ENCODE measurements at places on chromosomes 7 and 10.

DNA sequence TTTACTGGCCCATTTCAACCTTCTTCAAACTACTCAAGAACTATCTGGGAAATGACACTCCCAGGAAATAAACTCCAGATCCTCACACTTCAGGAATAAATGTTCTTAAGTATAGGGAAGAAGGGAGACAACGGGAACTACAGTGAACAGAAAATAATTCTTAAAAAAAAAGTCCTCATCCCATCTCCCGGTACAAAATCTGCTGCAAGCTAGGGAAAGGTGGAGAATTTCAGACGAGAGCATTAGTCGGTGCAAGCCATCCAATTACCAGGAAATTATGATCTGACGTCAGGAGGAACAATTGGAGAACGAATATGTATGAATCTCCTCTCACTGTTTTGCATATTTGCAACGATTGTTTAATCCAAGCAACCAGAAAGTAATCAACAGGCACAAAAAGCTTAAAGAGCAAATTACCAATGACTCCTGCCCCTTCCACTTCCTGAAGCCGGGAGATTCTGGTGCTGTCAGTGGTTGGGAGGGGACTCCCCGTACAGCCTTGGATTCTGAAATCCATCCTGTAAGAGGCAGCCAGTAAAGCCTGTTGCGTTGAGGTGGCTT, 15.1 kb upstream of the GATA3 start:
- no peak for DNase-seq

GRCh38 chr7:7843972-7844371, 124.6 kb upstream of the GLCCI1 start:
- DNase-seq = no peak

- no peak for DNase-seq
Measured at GRCh38 chr7:97006055-97006815, 882 bp downstream of the DLX6 start.

DNA sequence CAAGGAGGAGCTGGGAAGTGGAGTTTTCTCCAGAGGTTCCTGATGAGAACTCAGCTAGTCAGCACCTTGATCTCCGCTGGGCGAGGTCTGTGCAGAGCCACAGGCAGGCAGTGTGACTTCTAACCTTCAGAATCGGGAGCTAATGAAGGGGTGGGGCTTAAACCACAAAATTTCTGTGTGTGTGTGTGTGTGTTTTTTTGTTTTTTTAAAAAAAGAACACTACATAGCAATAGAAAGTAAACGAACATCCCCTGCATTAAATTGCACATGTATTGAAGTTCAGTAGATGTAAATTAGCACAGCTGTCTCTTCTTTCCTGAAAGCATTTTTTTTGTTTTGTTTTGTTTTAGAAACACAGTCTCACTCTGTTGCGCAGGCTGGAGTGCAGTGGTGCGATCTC, 46.2 kb downstream of the RBM17 start:
- DNase-seq = peak; percentile 27

GRCh38 chr10:93553482-93554315, 12.8 kb upstream of the FFAR4 start:
- DNase-seq = no peak

GRCh38 chr7:15494711-15495110, 67.1 kb downstream of the AGMO start:
- no peak for DNase-seq

DNA sequence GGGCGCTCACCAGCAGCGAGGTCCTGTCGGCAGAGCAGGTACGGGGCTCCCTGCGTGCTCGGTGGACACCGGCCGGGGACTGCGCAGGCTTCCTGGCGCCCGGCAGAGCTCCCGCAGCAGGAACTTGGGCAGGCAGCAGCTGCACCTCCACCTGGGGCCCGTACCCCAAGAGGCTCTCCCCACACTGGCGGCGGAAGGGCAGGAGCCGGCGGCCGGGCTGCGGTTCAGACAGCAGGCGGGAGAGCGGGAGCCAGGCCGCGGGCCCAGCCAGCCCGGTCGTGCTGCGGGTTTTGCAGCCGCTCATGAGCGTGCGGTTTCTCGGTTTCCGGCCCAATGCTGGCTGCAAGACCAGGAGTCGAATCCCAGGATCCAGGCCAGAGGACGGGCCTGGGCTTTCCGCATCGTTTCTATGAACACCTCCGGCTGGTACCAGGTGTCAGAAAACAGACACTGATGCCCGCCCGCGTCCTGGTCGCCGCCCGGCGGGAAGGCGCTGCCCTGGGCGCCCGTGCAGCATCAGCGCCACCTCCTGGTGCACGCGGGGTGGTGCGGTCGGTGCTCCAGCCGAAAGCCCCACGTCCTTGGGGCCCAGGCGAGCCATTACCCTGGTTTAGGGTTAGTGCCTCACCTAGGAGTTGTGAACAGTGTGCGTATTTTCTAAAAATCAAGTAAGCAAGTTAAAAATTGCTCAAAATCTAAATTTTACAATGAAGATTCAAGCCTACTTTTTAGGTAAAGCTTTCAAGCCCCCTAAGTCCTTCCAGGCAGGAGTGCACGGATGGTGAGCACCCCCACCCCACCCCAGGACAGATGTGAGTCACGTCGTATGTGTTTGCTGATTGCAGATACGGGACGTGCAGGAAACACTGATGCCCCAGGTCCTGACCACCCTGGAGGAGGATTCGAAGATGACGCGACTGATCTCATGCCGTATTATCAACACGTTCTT, 47.4 kb upstream of the PRKAR1B start:
- DNase-seq = peak; percentile 55

GRCh38 chr7:76260171-76260703, 42.2 kb upstream of the HSPB1 start:
- DNase-seq = peak; percentile 37

DNA sequence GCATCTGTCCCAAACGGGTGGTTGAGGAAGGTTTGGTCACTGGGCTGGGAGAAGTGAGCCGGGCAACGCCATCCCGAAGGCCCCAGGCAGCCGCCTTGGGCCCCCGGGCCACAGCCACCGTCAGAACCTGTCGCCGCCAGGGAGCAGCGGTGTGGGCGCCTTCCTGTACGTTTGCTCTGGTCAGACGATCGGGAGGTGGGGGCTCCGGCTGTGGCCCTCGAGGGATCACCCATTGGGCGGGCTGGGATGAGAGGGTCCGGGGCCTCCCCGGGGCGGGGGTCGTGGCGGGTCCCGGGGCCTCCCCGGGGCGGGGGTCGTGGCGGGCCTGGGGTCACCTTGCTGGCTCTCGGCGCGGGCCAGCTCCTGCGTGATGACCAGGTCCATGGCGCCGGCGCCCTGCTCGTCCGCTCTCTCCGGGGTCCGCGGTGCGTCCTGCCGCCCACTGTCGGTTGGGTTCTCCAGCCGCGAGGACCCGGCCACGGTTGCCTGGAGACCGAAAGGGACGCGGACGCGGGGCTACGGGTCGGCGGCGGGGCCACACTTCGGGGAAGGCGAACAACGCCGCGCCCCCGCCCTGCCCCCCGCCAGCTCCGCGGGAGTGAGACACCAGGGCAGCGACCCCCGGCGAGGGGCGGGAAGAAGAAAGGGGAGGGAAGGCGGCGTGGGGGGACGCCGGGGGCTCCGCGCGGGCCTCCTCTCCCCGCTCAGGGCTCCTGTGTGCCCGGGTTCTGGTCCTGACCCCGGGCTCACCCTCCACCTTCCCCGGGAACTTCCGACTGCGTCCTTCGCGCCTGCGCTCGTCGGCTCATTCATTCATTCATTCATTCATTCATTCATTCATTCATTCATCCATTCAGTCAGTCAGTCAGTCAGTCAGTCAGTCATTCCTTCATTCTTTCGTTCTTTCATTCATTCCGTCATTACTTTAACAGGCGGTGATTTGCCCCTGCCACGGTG, at the start of gene CFAP46:
CFAP46 (minus strand) TSS at position 470 of the 957 bp plus-strand sequence; CDS start at position 384, 86 bp downstream.
- DNase-seq = no peak

GRCh38 chr7:29924006-29924405, 65.6 kb downstream of the SCRN1 start:
- no peak for DNase-seq

DNA sequence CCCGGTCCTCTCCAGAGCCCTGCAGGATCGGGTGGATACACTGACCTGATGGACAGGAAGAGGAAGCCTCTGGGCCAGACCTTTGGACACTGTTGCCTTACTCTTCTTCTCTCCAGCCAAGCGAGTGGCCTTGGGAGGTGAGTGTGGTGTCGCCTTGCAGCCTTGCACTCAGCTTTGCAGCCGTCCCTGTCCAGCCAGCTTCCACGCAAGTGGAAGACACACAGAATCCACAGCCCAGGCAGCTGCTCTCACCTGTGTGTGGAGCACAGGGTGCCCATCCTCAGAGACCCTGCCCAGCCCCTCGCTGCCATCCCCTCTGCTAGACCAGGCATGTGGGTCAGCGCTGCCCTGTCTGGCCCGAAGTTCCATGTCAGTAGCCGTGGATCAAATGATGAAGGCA, 239.1 kb downstream of the EBF3 start:
- DNase-seq = no peak

- DNase-seq = no peak
Measured at GRCh38 chr10:19158358-19158757, 109.8 kb downstream of the MALRD1 start.
